ENCODE measurements at places on chromosomes 1 and 21.
A peak's percentile ranks its signal among the peaks of the same experiment; 100 is the strongest.

GRCh38 chr1:172275478-172275877, 145.0 kb upstream of the C1orf105 start:
- DNase-seq = no peak

- no peak for DNase-seq
These were observed 530.4 kb upstream of the PTBP2 start for GRCh38 chr1:96191165-96191564.

GRCh38 chr21:34764715-34765284, 96.0 kb downstream of the CLIC6 start:
- DNase-seq = no peak

DNA sequence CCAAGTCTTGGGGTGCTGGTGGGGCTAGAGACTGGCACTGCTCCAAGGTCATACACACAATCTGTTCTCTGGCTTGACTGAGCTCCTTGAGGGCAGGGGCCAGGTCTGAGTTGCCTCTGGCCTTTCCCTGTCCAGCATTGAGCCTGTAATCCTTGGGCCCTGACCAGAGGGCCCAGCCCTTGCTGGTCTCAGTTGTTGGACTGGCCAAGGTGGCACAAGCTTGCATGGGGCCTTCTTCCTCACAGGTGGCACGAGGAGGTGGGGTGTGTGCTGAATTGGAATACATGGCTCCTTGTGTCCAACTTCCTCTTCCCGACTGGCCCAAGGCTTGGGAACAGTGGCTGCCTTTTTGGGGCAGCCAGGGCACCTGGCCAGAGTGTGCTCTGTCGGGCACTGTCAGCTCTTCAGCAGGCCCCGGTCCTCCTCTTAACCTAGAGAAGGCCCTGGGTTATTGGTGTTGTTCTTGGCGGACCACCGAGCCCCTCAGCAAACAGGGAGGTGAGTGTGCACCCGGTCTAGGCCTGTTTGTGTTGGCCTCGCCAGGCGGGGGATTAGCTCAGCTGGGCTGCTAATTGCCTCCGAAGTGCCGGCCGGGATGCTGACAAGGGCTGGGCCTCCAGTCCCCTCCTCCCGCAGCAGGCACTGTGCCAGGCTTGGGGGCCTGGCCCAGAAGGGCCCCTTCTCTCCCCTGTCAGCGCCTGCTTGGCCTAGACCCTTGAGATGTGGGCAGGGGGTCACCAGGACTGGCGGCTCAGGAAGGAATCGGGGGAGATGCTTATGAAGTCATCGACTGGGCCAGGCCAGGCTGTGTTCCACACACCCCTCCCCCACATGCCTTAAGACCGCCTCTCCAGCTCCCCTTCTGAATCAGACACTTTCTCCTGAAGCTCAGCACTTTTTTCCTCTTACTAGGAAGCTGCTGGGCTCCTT, 28.5 kb downstream of the WNT4 start:
- peak; percentile 39 for DNase-seq

- no peak for DNase-seq
These were observed 216.5 kb upstream of the VAMP3 start for GRCh38 chr1:7554385-7555235.

Measured in fibroblast of skin of left quadriceps (primary cell).